ENCODE measurements at places on chromosomes 6 and 20. TPM values are rescaled to one million over a fixed set of nuclear protein-coding genes. Genes with fewer than 3 reads are reported as not detected.

DNA sequence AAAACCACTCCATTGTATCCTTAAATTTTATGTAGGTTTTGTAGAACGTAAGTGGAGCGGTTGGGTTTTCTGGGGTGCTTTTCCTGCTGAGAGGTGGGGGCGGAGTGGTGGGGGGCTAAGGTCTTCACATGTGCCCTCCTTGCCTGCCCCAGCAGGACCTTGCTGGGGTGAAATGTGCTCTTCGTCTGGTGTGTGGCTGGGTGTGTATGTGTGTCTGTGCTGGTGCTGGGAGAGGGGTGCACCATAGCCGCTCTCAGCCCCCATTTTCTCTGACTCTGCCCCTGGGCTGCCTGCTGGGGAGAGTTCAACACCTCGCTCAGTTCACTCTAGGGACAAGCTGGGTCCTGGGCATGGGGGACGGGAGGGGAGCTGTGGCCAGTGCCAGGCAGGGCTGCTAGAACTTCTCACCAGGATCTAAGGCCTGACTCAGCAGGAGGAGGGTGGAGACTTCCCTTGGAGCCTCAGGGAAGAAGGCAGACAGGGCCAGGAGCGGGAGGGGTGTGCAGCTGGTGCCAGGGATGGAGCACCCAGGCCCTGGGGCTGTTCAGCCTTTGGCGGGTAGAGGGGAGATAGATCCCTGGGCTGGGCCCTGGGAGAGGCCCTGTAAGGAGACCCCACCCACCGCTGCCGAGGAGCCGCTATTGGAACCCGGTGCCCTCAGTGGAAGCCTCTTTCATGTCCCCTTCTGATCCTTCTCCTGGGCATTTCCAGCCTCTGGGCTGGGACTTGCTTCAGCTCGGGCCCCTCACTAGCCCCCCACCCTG lies 4.8 kb downstream of the SOX18 start:
- H3K36me3 ChIP-seq: no peaks in the 10 kb centered on the region
- H3K4me1 ChIP-seq: peaks cover 39% of the 10 kb centered on the region
- peaks cover 6% of the 10 kb centered on the region for H3K27me3 ChIP-seq

ASXL1 gene
- 76.8 TPM for total RNA-seq

GRCh38 chr6:143698329-143698728 lies 20.6 kb downstream of the PHACTR2 start:
- peaks cover 17% of the 10 kb centered on the region for H3K36me3 ChIP-seq
- H3K4me1 ChIP-seq: peaks cover 94% of the 10 kb centered on the region
- DNase-seq: no peak
- no peaks in the 10 kb centered on the region for H3K27me3 ChIP-seq

- H3K4me3 ChIP-seq: no peak overlapping the region
- H3K4me1 ChIP-seq: peaks cover 10% of the 10 kb centered on the region
- H3K36me3 ChIP-seq: no peaks in the 10 kb centered on the region
- H3K27ac ChIP-seq: no peak overlapping the region
- no peaks in the 10 kb centered on the region for H3K27me3 ChIP-seq
These were observed 1666.3 kb downstream of the HACE1 start for GRCh38 chr6:103193413-103193812.

- no peaks in the 10 kb centered on the region for H3K4me1 ChIP-seq
- H3K36me3 ChIP-seq: no peaks in the 10 kb centered on the region
- peaks cover 33% of the 10 kb centered on the region for H3K27me3 ChIP-seq
These were observed 16.1 kb upstream of the GRM4 start for GRCh38 chr6:34161857-34162515.

C20orf144 gene
- total RNA-seq: 0.37 TPM

EBF4 gene
- 12.8 TPM for total RNA-seq
